NAMALWA (cell line): ENCODE measurements at places on chromosomes 16 and 17.

GRCh38 chr16:81431554-81432353 is 12.9 kb upstream of the CMIP start:
- DNase-seq = no peak

DNA sequence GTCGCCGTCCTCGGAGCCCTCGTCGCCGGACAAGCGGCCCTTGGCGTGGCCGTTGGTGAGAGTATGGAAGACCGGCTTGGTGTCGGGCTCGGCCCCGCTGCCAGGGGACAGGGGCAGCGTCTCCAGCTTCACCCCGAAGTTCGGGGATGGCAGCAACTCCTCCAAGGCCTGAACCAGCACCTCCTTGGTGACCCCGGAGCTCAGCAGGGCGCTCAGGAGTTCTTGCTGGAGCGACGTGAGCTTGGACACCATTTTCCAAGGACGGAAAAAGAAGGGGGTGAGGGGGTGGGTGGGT is 279 bp downstream of the HNF1B start:
- no peak for DNase-seq

DNA sequence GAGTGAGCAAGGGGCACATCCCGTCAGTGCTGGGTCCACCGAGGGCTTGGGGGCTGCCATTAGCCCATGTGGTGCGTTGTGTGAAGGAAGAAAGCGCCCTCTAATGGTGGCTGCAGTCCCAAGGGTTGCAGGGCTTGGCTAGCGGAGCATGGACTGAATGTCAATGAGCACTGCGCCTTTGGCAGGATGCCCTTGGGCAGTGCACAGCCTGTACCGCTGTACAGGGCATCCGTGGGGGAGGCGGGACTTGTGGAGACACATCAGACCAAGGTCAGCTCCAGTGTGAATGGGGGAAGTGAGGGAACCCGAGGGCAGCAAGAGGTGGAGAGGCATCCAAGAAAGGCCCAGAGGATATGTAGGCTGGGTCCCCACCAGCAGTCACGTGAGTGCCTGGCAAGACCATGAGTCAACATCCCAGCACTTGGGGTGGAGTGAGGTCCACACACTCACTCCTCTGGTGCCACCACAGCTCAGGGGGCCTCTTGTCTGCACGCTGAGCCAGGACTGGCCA is 75.5 kb upstream of the MED9 start:
- peak; percentile 16 for DNase-seq

DNA sequence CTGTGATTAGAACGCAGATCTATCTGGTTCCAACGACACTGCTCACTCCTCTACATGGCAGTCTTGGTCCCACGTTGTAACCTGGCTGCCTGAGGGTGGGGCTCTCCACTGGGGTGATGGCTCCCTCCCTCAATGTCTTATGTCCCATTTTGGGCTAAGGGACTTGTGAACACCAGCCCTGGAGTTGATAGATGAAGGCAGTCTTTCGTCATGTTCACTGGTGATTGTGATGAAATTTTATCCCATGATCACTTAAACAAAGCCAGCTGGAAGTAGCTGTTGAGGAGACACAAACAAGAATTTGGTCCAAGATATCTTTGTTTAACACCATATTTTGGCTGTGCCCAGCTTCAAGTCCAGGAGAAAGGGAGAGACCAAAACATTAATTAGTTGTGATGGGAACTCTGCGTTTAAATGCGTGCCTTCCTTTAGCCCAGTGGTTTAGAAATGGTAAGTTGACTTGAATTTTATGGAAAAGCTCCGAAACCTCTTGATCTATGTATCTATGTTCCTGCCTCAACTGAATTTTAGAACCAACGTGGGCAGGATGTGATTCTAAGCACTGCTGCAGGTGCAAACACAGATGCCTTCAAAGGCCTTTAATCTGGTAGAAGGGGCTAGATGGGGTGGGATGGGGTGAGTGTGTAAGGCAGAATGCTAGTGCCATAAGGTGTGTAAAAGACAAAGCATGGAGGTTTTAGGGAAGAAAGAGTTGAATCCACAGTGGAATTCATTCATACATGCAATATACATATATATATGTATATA is 186.8 kb upstream of the IRX3 start:
- DNase-seq = no peak

GRCh38 chr16:57601801-57602478 is 26.5 kb upstream of the ADGRG1 start:
- DNase-seq = no peak

DNA sequence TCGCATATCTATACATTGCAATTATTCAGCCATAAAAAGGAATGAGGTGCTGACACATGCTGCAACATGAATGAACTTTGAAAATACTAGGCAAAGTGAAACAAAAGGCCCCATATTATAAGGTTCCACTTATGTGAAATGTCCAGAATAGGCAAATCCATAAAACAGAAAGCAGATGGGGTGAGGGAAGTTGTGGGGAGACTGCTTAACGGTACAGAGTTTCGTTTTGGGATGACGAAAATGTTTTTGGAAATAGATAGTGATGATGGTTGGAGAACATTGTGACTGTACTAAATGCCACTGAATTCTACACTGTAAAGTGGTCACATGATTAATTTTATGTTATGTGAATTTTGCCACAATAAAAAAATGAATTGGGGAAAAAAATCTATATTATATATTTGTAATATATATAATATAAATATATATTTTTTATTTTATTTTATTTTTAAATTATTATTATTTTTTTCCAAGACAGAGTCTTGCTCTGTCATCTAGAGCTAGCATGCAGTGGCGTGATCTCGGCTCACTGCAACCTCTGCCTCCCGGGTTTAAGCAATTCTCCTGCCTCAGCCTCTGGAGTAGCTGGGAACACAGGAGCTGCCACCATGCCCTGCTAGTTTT is 4.2 kb upstream of the GNA13 start:
- DNase-seq = no peak

- DNase-seq = no peak
These were observed 3.3 kb downstream of the MT1H start for GRCh38 chr16:56672761-56673536.

DNA sequence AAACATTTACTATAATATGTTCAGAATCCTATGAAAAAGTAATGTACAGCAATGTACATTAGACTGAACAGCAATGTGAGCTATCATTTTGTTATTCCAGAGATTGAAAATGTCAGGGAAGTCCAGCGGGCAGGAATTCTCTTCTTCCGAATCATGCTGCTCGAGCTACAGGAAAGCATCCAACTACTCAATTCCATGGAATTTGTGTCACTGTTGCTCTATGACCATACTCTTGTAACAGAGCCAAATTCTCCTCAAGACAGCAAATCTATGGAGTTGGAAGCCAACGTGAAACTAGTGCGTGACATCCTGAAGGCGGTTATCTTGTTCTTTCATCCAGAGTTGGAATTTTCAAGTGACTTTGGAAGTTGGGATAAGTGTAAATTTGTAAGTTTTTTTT is 24.8 kb upstream of the NSRP1 start:
- no peak for DNase-seq

- no peak for DNase-seq
These were observed 35.1 kb downstream of the KCNJ2 start for GRCh38 chr17:70204431-70204830.

GRCh38 chr16:58044266-58045019 is 18.9 kb downstream of the MMP15 start:
- no peak for DNase-seq

- no peak for DNase-seq
These were observed 57.9 kb upstream of the PLCG2 start for GRCh38 chr16:81720973-81721906.

GRCh38 chr17:41992576-41992975 is 24.7 kb downstream of the DNAJC7 start:
- DNase-seq = no peak

DNA sequence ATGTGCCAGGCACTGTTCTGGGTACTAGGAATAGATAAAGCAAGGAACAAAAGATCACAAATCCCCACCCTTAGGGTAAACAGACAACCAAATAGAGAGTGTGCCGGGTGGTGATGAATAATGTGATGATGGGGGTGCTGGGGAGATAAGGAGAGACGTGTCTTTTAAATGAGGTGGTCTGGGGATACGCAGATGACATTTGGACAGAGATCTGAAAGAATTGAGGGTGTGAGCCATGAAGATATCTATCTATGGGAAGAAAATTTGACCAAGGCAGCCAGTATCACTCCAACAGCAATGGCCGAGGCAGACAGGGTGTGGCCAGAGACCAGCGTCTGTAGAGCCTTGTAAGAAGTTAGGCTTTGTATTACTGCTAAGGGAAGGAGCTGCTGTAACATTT is 165.3 kb downstream of the MRTFB start:
- DNase-seq = no peak

- DNase-seq = no peak
These were observed 19.2 kb downstream of the SDK2 start for GRCh38 chr17:73625006-73625405.

DNA sequence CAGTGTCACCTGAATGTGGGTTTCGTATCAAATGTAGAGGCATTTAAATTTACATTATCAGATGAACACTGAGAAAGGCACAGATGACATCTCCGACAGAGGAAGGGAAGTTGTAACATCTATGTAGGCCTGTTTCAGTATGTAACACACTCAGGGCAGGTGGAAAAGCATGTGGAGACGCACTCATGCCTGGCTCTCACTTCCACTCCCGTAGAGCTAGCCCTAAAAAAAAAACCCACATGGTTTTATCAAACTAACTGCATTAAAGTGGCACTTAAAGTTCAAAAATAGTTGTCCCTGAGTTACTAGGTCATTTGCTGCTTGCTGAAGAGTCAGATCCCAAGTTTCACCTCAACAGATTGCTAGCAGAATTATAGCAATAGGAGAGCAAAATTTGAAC is 6.1 kb upstream of the ANKFY1 start:
- DNase-seq = no peak

- DNase-seq = no peak
These were observed 168.5 kb downstream of the MSI2 start for GRCh38 chr17:57424777-57425188.

- no peak for DNase-seq
These were observed 116.0 kb upstream of the SOX9 start for GRCh38 chr17:72004611-72005331.

GRCh38 chr17:42345396-42346073 is 42.7 kb downstream of the STAT3 start:
- DNase-seq = no peak

GRCh38 chr17:67021196-67021595 is 23.2 kb upstream of the CACNG1 start:
- DNase-seq = no peak

DNA sequence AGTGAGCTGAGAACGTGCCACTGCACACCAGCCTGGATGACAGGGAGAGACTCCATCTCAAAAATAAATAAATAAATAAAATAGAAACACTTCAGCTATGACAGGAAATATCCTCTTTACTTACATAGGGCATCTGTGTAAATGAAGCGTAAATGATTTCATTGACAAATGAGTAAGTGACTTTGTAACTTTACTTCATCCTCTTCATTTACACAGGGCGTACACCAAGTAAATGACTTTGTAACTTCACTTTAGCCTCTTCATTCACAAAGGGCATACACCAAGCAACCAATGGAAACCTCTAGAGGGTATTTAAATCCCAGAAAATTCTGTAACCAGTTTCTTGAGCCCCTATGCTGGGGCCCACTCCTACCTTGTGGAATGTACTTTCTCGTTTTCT is 16.2 kb upstream of the KLHDC4 start:
- DNase-seq = no peak

- DNase-seq = no peak
These were observed 42.4 kb upstream of the FBXO47 start for GRCh38 chr17:39009581-39010001.

- DNase-seq = no peak
These were observed 83.9 kb downstream of the HIC1 start for GRCh38 chr17:2138761-2139160.

DNA sequence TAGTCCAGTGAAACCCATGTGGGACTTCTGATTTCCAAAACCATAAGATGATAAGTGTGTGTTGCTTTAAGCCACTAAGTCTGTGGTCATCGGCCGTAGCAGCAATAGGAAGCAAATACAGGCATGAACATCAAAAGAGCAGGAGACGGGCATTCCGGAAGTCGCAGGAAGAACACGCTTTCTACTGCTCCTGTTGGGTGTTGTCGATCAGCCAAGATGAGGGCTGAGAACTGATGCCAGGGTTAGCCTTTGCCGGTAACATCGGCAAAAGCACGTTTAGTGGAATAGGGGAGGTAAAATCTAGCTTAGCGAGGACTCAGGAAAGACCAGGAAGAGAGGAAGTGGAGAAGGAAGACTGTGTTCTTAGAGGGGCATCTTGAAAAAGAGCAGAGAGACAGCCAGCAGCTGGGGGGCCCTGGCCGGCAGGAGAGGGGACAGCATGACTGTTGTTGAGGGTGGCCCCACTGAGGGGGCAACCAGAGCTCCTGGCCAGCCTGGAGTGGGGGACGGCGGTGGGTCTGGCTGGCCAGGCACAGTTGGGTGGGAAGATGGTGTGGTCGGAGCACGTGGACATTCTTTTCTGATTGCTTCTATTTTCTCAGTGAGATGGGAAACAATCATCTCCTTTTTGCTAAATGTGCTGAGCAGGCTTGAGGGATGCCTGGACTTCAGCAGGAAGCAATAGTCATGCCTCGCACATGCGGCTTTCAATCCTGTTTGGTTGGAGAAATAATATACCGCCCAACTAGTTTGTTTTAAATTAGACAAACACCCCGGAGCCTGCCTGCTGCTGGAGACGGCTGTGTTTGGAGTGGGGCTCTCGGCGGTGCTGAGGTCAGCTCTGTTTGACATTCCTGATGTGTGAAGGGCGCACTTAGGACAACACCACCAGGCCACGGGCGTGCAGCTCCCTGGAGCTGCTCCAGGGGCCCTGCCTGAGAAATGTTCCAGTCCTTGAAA is 109.9 kb downstream of the METRNL start:
- no peak for DNase-seq

- no peak for DNase-seq
These were observed 16.9 kb downstream of the SRCAP start for GRCh38 chr16:30715750-30716445.

DNA sequence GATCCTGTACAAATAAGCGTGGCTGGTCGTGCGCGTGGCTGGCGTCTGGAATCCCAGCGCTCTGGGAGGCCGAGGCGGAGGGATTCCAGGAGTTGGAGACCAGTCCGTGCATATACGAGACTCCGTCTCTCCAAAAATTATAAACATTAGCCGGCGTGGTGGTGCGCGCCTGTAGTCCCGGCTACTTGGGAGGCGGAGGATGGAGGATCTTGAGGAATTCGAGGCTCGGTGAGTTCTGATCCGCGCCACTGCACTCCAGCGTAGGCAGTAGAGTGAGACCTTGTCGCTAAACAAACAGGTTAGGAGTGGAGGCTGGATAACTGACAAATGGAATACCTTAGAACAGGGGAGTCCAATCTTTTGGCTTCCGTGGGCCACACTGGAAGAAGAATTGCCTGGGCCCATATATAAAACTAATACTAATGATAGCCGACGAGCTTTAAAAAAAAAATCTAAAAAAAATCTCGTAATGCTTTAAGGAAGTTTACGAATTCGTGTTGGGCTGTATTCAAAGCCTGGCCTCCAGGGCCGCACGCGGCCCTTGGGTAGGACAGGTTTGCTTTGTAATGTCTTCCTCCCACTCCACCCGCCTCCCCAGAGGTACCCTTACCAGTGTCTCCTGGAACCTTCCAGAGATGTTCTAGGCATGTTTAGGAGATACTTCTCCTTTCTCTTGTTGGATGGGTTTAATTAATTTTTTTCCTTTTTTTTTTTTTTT is 909 bp upstream of the RSL1D1 start:
- DNase-seq = no peak

- no peak for DNase-seq
These were observed 2.8 kb upstream of the ATXN2L start for GRCh38 chr16:28820016-28820415.

GRCh38 chr16:30444231-30445148 is 1.2 kb downstream of the SEPHS2 start:
- DNase-seq = no peak
